Activated CD8-positive, alpha-beta memory T cell treated with anti-CD3 and anti-CD28 coated beads for 4 hours (primary cell): ENCODE measurements at places on chromosomes 3 and 15.

- DNase-seq, result no peak
Observed at GRCh38 chr3:174110761-174111160, 713.2 kb downstream of the NLGN1 start.

GRCh38 chr3:155065537-155065936, 14.6 kb upstream of the MME start:
- DNase-seq, result no peak

DNA sequence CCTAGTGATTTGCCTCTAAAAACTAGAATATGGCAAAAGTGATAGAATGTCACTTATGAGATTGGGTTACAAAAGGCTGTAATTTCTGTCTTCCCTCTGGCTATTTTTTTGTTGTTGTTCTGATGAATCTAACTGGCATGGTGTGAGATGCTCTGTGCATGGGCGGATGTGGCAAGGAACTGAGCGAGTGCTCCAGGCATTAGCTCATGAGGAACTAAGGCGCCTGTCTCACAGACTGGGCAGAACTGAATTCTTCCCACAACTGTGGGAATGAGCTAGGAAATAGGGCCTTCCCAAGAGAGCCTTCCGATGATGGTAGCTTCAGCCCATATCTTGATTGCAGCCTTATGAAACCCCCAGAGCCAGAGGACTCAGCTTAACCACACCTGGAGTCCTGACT, 222.5 kb downstream of the NR2F2 start:
- no peak for DNase-seq

GRCh38 chr3:42736531-42736930, 33.9 kb upstream of the HHATL start:
- DNase-seq, result no peak

DNA sequence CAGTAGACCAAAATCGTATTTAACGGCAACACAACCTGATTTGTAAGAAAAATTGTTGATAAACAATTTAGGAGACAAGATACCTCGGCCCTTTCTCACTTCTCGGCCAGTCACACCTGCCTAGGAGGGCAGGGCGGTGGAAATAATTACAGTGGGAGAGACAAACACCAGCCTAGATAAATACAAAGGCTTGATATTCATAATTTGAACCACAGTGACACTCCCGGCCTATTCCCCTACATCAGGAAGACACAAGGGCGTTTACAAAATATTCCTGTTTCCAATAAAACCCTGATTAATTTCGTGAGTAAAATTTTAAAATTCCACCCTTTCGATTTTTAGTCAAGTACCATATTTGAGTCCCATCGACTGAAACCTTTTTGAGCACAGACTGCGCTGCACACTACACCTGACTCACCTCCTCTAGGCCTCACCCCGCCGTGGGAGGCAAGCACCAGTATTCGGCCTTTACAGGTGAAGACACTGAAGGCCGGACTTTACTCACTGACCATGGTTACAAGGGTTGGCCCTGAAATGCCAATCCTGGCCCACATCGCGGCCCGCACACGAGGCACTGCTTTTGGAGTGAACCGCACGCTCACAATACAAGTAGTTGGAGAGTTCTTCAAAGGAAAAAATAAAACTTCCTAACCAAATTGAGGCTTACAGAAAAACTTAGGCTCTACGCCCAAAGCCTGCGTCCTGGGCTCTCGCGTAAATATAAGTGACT, 794 bp downstream of the ARPP19 start:
- DNase-seq, result no peak

GRCh38 chr3:23921052-23921511, 4.2 kb downstream of the RPL15 start:
- DNase-seq, result no peak

GRCh38 chr15:80878867-80879250, 99.7 kb downstream of the CEMIP start:
- no peak for DNase-seq

DNA sequence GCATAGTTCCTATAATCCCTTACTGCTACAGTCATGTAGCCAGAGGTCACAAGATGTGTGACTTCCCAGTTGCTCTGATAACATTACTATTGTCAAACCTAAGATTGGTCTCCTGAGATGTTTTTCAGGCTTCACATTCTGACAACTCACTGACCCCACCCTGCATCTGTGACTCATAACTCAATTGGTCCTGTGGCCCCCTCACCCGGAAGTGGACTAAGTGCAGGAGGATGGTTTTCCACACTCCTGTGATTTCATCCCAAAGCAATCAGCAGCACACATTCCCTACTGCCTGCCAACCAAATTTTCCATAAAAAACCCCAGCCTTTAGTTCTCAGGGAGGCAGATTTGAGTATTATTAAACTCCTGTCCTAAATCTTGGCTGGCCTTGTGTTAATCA, 564.9 kb upstream of the ZNF385D start:
- DNase-seq, result no peak

- no peak for DNase-seq
Observed at GRCh38 chr3:69959581-69959980, 40.0 kb upstream of the SAMMSON start.

DNA sequence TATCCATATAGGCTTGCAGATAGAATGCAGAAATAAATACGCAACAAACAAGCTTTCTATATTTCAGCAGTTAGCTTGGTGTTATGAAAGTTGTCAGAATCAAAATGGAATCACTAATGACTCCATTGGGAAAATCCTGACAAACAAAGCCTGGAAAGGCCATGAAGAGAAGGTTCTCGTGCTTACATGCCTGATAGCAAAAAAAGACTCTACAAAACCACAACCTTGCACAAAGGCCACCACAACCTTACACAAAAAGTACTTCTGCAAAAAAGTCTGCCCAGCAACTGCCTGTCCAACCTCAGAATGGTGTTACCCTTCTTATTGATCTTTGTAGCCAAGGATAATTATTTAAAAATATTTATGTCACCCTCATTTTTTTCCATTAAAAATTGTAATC, 14.4 kb upstream of the PLSCR1 start:
- no peak for DNase-seq

DNA sequence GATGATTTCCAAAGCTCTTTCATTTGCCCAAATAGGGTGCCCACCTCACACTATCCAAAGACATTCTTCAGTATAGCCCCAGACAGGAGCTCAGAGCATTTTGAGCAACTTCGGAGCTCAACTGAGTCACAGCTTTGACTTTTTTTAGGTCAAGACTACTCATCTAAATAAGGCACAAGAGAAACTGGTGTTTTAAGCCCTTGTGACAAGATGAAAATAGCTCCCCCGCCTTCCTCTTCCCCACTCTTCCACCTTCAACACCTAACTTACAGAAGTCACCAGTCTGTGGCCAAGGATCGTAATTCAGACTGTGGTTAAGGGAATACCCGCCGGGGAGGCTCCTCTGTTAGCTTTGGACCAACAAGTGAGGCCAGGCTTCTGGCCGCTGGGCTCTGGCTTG, 60.4 kb upstream of the CA12 start:
- DNase-seq, result no peak

DNA sequence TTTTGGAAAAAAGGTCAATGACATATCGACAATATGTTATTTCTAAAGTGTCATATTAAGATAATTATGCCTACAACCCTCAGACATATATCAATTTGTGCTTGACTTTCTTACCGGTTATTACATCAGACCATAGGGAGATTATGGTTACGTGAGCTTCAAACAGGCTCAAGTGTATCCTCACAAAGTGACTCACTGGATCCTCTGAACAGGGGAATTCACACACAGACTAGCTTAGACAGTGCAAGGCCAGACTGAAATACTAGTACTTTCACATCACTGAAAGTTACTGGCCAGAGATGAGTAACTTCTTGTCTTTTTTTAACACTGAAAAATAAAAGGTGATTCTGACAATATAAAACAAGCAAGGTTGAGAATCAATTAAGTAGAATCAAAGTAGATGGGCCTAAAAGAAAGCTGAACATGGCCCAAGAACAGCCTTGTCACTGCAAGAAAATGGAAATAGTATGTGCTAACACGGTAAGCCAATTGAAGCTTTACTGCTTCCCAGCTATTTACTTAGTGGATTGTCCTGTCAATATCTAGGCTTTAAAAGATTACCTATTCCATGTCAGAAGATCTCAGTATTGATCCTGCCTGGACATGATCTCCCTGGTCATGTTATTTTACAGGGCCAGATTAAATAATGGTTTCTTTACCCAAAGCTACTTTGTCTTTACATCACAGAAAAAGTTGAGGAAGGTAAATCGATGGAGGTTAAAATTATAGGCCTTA, 848.6 kb downstream of the ROBO1 start:
- no peak for DNase-seq

- DNase-seq, result no peak
Observed at GRCh38 chr15:53872410-53872809, 105.8 kb upstream of the UNC13C start.

- no peak for DNase-seq
Observed at GRCh38 chr15:66878761-66879160, 176.7 kb downstream of the SMAD6 start.

- DNase-seq, result no peak
Observed at GRCh38 chr15:95761501-95762165, 568.9 kb upstream of the NR2F2 start.

- DNase-seq, result no peak
Observed at GRCh38 chr15:25738171-25738965, 124.8 kb downstream of the ATP10A start.

DNA sequence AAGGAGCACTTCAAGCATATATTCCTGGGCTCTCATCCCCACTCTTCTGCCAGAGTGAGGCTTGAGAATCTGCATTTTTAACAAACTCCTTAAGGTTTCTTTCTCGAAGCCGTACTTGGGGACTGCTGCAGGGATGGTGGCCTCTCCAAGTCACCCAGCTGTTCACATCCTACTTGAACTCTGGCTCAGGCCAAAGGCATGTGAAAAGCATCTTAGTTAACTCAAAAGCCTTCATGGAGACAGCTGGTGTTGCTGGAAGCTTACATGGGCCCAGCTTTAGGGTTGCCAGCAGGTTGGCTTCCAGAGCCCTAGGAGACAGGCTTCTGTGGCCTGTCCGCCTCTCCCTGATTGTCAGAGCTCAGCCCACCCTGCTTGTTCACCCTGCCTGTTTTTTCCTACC, 139.2 kb downstream of the THSD4 start:
- DNase-seq, result no peak

DNA sequence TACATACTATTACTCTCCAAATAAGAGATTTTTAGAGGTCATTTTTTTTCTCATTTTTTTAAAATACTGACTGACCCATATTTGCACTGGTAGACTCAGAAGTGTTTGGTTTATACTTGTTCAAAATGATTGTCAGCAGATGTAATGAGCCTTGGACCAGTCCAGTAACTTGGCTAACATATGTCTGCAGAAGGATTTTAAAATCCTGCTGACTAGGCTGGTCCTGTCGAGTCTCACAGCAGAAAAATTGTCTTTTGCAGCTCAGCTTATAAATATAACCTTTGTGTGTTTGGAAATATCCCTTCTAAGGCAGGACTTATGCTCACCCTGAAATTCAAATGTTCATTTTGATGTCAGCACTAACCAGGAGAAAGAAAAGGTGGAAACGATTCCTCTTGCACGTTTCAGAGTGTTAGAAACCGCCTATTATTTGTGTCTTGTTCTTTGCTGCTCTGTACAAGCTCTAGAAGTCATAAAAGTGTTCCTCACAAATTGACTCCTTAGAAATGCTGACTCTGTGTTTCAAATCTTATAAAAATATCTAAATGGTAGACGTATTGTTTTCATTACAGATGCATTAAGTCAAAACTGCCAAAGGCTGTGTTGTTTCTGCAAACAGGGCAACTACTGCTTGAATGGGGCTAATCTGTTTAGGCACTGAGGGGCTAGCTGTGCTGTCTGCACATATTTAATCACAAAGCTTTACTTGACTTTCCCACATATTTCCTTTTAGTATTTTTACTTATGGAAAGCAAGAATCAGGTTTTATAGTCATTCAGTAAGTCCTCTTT, 95.3 kb downstream of the CHL1 start:
- no peak for DNase-seq

GRCh38 chr3:127625821-127626220, 3.2 kb upstream of the PODXL2 start:
- no peak for DNase-seq

DNA sequence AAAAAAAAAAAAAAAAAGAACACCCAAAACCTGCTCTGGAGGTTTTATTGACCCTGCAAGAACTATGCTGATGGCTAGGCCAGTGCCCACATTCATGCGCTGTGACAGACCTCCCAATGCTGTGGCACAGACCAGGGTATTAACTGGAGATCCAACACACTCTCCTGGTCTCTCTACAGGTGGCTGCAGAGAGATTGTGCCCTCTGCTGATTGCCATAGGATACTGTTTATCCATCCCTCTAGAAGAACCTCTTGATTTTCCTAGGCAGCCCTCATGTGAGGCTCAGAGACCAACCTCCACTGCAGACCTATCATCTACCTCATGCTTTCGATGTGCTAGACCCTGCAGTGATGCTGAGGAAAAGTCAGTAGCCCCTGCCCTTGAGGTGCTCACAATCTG, 125.5 kb upstream of the TRIM42 start:
- no peak for DNase-seq

- DNase-seq, result no peak
Observed at GRCh38 chr3:75906555-75907112, 121.3 kb upstream of the ZNF717 start.

GRCh38 chr3:111246967-111247760, 175.5 kb downstream of the NECTIN3 start:
- DNase-seq, result no peak

DNA sequence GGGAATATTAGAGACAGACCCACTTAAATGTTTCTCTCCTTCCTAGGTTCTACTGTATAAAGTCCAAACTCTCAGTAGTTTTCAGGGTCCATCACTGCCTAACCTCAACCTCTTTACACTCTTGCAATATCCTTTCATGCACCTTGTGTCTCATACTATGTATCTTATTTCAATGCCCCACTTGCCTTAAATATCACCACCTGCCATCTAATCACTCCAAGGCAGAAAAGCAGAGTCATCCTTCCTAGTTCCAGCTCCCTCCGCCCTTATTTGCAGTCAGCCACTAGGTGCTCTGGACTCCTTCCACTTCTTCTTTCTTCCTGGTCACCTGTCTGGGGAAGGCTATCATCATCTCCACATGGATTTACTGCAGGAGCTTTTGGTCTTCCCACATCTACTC, 322.0 kb downstream of the MFSD1 start:
- DNase-seq, result no peak

DNA sequence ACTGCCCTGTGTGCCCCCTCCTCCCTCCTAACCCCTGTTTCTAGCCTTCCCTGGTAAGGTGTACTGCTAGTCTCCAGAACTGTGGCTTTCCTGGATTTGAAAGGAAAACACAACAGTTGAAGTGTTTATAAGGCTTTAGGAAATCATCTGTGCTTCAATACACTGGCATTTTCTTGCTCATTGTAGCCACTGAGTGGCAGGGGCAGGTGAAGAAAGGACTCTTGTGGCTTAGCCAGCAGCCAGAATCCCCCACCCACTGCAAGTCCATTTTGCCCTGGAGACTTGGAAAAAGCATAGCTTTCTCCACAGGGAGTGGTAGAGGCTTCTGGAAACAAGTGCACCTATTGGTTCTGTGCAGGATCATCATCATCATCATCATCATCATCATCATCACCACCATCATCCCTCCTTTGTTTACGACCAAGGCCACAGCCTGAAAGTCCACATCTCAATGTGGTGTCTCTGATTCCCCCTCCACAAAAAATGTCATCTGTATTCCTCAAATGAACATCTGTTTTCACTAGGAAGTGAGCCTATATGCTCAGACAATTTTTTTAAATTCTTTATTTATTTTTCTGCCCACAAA, 33.4 kb downstream of the AQP9 start:
- no peak for DNase-seq

- DNase-seq, result no peak
Observed at GRCh38 chr3:30613133-30613825, 6.9 kb downstream of the TGFBR2 start.

GRCh38 chr3:175399156-175399840, 540.2 kb downstream of the NAALADL2 start:
- DNase-seq, result no peak
